ENCODE measurements at places on chromosomes 4 and X. TPM values are rescaled to one million over a fixed set of nuclear protein-coding genes. Genes with fewer than 3 reads are reported as not detected.
A peak's percentile ranks its signal among the peaks of the same experiment; 100 is the strongest.

GRCh38 chr4:29948451-29948850, 771.7 kb upstream of the PCDH7 start:
- H3K27ac ChIP-seq = no peak overlapping the region
- no peaks in the 10 kb centered on the region for H3K36me3 ChIP-seq
- H3K4me3 ChIP-seq = no peak overlapping the region
- no peak for DNase-seq
- no peaks in the 10 kb centered on the region for H3K27me3 ChIP-seq

GRCh38 chr4:88411491-88412096, 32.9 kb downstream of the HERC6 start:
- H3K36me3 ChIP-seq = no peaks in the 10 kb centered on the region
- H3K4me3 ChIP-seq = no peak overlapping the region
- no peaks in the 10 kb centered on the region for H3K4me1 ChIP-seq
- DNase-seq = no peak
- no peak overlapping the region for H3K27ac ChIP-seq
- no peaks in the 10 kb centered on the region for H3K27me3 ChIP-seq

DNA sequence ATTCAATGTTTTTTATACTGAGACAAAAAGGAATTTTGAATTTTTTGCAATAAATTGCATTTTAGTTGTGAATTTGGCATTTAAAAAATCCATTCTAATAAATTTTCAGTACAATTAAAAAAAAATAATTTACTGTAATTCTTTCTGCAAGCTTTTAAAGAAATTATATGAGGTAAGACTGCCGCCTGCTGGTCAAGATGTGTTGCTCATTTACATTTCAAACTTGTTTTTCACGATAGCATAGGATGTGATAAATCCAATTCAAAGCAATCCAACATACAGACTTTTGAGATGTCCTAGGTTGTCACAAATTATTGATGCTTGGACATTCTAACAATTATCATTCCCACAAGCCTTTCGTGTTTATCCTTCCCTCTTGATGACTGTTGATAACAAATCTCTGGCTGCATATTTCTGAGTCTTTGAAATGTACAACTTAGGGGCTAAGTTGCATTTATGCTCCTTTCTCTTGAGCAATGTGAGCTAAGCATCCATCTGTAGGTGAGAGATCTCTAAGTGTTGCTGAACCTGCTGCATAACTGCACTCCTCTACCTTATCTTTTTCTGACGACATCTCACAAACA, 21.7 kb upstream of the MFAP3L start:
- H3K4me3 ChIP-seq = no peak overlapping the region
- no peaks in the 10 kb centered on the region for H3K36me3 ChIP-seq
- no peaks in the 10 kb centered on the region for H3K4me1 ChIP-seq
- no peaks in the 10 kb centered on the region for H3K27me3 ChIP-seq
- DNase-seq = no peak

DNA sequence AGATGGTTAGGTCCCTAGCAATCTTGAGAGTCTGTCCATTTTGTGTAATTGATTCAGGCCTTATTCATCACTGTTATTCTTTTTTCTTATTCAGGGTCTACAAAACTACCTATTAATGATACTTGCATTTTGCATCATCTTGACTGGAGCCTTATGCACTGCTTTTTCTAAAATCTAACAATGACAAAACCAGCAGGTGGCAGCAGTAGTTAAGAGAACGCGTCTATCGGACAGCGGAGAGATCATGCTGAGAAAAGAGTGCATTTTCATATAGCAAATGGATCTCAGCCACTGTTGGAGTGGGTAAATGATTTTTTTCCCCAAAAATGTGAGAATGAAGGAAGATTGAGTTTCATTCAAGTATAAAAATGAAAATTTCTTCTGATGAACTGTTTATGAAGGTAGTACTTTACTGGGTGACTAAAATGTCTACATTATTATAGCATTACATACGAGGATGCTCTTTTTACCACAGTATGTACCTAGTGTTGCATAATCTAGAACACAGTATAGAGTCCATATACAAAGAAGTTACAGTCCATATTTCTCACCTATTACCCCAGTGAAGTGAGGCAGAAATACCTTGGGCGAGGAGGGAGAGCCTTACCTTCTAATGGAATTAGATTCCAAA, 43.2 kb downstream of the TMEM144 start:
- no peaks in the 10 kb centered on the region for H3K27me3 ChIP-seq
- no peak for DNase-seq
- H3K27ac ChIP-seq = no peak overlapping the region
- no peaks in the 10 kb centered on the region for H3K4me1 ChIP-seq
- H3K36me3 ChIP-seq = no peaks in the 10 kb centered on the region

DNA sequence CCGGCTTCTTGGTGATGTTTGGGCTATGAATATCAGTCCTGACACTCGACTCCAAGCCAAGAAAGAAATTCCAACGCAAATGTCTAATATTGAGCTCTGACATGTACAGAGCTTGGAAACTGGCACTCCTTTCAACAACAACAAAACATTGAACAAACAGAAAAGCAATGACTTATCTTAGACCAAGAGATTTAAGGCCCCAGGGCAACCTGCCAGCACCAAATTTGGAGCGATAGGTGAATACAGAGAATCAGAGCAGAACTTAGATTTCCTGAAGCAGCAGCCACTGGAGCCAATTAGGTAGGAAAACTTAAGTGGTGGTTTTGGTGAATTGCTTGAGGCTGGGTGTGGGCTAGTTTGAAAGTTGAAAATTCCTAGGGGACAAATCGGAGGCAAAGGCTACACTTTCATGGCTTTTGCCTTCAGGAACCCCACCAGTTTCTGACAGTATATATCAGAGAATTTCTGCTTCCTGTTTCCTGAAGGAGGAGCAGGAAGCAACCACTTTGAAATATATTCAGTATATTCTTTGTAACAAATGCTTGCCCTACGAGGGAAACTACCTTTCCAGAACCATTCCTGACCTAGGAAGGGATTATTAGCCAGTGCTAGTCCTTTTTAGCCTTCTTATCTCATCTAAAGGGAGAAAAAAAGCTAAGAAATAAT, 10.1 kb upstream of the FMR1 start:
- H3K36me3 ChIP-seq = no peaks in the 10 kb centered on the region
- no peak overlapping the region for H3K4me3 ChIP-seq
- H3K27me3 ChIP-seq = no peaks in the 10 kb centered on the region
- no peak overlapping the region for H3K27ac ChIP-seq
- no peak for DNase-seq
- H3K4me1 ChIP-seq = no peaks in the 10 kb centered on the region

DNA sequence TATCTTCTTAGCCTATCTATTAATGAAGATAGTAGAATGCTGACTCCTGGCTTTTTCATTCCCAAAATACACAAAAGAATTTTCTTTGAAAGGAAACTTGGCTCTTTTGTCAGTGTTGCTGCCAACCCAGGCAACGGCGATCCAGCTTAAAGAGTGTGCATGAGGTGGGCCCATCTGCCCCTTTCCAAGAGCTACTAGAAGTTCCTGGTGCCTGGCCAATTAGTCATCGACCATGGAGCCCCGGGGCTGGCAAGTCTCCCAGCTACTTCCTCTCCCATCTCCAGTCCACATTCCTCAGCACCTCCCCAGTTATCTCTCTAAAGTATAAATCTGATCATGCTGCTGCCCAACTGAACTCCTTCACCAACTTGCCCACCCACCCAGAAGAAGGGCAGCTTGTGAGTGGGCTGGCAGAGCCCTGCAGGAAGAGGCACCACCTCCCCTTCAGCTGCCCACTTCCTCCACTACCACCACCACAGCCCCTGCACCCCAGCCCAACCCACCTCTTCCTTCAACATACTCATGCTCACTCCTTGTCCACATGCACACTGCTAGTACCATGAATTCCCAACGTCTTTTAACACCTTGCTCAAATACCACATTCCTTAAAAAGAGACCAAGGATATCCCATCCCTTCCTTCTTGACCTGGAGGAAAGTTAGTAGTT, 158.2 kb upstream of the MAP3K15 start:
- H3K27me3 ChIP-seq = no peaks in the 10 kb centered on the region
- H3K4me1 ChIP-seq = peaks cover 3% of the 10 kb centered on the region
- no peak overlapping the region for H3K27ac ChIP-seq

DNA sequence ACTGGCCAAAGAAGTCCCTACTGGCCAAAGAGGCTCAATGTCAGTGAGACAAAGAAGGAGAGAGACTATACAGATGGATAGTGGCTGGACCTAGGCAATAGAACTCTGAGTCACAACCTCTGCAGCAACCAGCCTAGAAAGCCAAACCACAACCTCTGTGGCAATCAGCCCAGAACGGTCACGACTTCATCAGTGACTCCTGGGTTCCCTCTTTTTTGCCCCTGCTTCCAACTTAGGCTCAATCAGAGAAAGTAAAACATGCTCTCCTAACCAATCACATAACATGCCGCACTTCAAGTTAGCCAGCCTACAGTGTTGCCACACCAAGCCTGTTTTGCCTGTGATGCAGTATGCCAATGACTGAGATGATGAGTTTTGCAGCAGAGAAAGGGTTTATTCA, 203.4 kb downstream of the ANAPC10 start:
- no peak overlapping the region for H3K27ac ChIP-seq
- H3K4me1 ChIP-seq = no peaks in the 10 kb centered on the region
- H3K27me3 ChIP-seq = no peaks in the 10 kb centered on the region
- H3K4me3 ChIP-seq = no peak overlapping the region
- no peak for DNase-seq

GRCh38 chrX:19094654-19095053, 27.6 kb downstream of the ADGRG2 start:
- DNase-seq = no peak
- no peaks in the 10 kb centered on the region for H3K36me3 ChIP-seq
- no peak overlapping the region for H3K27ac ChIP-seq
- H3K4me1 ChIP-seq = no peaks in the 10 kb centered on the region
- H3K4me3 ChIP-seq = no peak overlapping the region

DNA sequence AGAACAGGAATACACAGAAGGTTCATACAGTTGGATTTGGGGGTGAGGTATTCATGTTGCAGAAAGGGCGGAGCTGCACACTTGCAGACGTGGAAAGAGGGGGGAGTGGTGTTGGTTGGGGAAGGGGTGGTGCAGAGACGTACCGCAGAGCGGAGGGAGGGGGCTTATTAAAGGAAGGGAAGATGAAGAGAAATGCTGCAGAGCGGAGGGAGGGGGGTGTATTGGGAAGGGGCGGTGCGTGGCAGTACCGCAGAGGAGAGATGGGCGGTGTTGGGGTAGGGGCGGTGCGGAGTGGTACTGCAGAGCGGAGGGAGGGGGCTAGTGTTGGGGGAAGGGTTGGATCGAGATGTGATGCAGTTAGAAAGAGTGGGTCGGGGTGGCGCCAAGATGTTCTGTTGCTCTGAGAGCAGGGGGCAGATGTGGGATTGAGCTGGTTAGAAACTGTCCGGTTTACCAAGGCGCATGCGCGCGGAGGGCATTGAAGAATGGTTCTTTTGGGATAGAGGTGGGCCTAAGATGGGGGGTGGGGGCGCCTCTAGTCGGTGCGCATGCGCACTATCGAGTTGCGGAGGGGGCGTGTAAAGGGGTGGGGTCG, 900 bp downstream of the TRO start:
- H3K4me3 ChIP-seq = peak overlapping the region; percentile 34
- no peaks in the 10 kb centered on the region for H3K27me3 ChIP-seq
- H3K4me1 ChIP-seq = no peaks in the 10 kb centered on the region
- H3K27ac ChIP-seq = peak overlapping the region; percentile 53

DNA sequence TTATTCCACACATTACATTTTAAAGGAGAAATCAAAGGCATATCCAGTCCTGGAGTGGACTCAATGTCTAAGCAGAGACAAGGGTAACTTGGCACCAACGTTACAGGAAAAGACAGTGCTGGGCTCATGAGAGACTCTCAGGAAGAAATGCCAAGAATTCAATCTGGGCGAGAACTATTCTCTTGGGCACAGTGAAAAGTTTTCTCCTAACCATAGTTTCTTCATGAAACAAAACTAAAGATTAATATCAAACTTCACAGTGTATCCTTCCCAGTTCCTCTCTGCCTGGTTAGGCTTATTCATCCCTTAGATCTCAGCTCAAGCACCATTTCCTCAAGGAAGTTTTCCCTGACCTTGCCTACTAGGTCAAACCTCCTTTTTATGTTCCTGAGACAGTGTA, 109.4 kb upstream of the TLL1 start:
- H3K4me3 ChIP-seq = no peak overlapping the region
- H3K36me3 ChIP-seq = no peaks in the 10 kb centered on the region
- no peaks in the 10 kb centered on the region for H3K27me3 ChIP-seq
- H3K27ac ChIP-seq = no peak overlapping the region
- H3K4me1 ChIP-seq = no peaks in the 10 kb centered on the region

Gene CRMP1
- total RNA-seq = 3.5 TPM

Gene PPP1R2C
- not detected for total RNA-seq

Gene SLC10A4
- 0.99 TPM for total RNA-seq

DNA sequence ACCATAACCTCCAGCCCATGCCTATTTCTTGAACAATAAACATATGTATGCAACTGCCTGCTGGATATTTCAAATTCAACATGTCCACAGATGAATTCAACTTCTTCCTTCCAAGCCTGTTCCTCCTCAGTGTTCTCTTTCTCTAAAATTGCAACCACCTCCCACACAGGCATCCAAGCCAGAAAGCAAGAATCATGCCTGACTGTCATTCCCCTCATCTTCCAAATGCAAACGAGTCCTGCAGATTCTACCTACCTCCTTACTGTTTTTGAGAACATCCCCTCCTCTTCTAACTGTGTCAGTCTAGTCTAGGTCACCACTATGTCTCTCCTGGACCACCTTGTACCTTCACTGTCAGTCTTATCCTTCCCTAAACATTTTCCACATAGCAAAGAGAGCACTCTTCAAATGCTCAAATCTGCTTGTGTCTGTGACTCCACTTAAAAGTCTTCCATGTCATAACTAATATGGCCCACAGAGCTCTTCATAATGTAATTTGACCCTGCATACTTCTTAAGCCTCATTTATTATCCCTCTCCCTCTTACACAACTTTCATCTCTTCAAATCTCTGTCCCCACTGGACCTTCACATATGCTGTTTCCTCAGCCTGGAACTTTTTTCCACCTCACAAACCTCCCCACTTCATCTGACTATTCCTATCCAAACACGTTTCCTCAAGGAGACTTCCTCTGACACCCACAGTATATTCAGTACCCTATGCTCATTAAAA, 25.7 kb downstream of the MAPK10 start:
- no peak for DNase-seq
- H3K4me3 ChIP-seq = no peak overlapping the region
- no peaks in the 10 kb centered on the region for H3K4me1 ChIP-seq
- no peaks in the 10 kb centered on the region for H3K36me3 ChIP-seq
- H3K27ac ChIP-seq = no peak overlapping the region

DNA sequence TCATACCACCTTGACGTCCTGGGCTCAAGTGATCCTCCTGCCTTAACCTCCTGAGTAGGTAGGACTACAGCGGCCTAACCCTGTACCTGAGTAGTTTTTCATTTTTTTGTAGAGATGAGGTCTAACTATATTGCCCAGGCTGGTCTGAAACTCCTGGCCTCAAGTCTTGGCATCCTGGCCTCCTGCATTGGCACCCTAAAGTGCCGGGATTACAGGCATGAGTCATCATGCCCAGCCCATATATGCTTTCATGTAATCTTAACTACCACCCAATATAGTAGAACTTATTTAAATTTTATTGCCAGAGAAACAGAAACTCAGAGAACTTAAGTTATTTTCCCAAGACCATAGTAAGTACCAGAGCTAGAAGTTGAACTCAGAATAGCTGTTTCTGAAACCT, 27.1 kb downstream of the AFM start:
- no peaks in the 10 kb centered on the region for H3K4me1 ChIP-seq
- no peaks in the 10 kb centered on the region for H3K27me3 ChIP-seq
- H3K27ac ChIP-seq = no peak overlapping the region
- no peak for DNase-seq
- no peak overlapping the region for H3K4me3 ChIP-seq
- H3K36me3 ChIP-seq = no peaks in the 10 kb centered on the region

All from sigmoid colon (tissue), 7 donors.